ENCODE measurements at places on chromosomes 16 and 17.

DNA sequence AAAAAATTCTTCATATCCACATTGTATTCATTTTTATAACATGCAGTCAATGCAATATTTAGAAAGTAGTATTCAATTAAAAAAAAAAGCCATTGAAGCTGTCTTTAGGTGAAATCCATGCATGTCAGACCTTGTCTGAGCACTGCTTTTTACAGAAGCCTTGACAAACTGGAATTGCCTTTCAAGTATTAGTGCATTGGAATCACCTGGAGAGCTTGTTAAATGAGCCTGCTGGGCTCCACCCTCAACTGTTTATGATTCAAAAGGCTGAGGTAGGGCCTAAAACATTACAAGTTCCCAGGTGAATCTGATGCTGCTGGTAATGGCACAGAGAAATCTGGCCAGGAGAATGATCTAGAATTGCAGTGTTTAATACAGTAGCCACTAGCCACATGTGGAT lies 85.8 kb downstream of the HIC1 start:
- DNase-seq: no peak

DNA sequence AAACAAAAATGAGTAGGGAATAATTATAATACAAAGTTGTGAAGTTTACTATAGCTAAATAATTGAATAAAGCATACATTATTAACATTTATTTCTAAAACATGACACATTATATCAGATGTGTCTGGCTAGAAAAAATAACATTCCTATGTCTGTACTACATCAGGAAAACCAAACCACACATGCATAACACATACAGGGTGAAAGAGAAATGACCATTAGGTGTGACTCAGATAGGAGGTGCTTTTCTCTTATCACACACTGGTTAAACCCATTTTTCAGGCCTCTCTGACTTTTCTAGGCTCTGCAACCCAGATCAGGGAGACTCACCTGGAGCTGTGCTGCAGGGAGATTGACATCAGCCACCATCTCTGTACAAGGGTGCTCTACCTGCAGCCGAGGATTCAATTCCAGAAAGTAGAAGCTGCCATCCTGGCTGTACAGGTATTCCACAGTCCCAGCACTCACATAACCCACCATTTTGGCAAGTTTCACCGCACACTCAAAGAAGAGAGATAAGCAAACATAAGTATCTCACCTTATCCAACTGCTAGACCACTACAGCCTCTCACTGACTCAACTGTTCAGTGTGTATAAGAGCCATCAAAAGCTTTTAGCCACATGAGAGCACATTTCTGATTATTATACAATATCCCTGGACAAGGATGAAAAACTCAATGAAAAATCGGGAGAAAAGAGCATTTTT lies 116.6 kb upstream of the C17orf78 start:
- no peak for DNase-seq

GRCh38 chr16:3431779-3432219 lies 11.5 kb downstream of the ZNF597 start:
- DNase-seq: peak; percentile 37

DNA sequence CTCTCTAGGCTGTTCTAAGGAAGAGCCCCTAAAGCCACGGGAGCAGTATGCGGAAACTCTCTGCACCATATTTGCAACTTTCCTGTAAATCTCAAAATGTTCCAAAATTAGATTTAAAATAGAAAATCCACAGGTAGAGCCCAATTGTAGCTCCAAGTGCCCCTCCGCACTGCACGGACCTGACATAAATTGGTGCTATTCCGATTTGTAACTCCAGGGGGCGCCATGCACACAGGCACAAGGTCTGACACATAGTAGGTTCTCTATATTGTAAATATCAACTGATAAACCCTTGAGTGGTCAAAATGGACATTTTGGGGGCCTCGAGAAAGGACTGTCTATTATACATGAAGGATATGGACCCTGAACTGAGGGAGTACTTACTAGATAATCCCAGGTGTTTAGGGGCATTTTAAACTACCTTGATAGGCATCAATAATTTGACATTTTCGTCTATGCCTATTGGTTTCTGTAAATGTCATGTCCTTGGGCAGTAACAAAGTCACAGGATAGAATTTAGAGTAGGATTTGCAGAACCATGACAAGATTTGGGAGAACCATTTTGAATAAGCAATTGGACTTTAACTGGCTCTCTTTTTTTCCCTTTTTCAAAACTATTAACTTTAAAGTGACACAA lies 36.6 kb upstream of the TMEM132E start:
- DNase-seq: peak; percentile 18

- DNase-seq: no peak
These were observed 66.9 kb downstream of the ABR start for GRCh38 chr17:1112875-1113274.

- no peak for DNase-seq
These were observed 5.8 kb downstream of the RIPOR1 start for GRCh38 chr16:67534431-67534830.

DNA sequence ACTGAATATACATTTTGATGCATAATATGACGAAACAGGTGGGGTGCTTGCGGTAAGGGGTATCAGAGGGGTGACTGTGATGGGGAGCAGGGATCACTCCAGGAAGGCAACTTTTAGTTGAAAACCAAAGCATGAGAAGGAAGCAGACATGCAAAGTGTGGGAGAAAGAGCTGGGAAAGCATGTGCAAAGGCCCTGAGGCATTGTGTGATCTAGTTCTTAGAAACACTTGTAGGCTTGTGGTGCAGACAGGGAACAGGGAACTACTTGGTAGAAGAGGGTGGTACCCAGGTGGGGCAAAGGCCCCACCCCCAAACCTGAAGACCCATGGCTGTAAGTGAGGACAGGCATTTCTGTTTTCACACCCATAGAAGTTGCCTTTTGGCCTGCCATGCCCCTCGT lies 459.9 kb upstream of the EEF2KMT start:
- DNase-seq: no peak
